ENCODE measurements at places on chromosomes 5 and 9.
A peak's percentile ranks its signal among the peaks of the same experiment; 100 is the strongest.

DNA sequence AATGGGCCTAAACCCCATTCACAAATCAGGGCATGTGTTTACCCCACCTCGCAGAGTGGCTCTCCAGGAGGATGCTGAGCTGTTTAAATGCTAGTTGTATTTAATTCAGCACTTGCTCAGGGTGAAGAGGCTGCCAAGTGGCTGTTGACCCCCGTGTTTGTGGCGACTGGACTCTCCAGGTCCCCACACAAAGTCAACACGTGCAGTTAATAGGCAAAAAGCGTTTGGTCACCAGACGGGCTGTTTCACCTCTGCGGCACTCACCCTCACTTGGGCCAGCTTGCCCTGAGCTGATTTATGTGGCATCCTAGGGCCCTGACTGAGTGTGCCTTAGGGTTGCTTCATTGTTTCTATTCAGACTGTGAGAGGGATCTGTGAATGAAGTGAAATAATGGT is 152.3 kb downstream of the GAS1 start:
- DNase-seq, result peak; percentile 40

GRCh38 chr5:9337928-9338595 is 207.8 kb downstream of the SEMA5A start:
- DNase-seq, result no peak

GRCh38 chr9:9764821-9765220 is 848.0 kb downstream of the PTPRD start:
- DNase-seq, result no peak

DNA sequence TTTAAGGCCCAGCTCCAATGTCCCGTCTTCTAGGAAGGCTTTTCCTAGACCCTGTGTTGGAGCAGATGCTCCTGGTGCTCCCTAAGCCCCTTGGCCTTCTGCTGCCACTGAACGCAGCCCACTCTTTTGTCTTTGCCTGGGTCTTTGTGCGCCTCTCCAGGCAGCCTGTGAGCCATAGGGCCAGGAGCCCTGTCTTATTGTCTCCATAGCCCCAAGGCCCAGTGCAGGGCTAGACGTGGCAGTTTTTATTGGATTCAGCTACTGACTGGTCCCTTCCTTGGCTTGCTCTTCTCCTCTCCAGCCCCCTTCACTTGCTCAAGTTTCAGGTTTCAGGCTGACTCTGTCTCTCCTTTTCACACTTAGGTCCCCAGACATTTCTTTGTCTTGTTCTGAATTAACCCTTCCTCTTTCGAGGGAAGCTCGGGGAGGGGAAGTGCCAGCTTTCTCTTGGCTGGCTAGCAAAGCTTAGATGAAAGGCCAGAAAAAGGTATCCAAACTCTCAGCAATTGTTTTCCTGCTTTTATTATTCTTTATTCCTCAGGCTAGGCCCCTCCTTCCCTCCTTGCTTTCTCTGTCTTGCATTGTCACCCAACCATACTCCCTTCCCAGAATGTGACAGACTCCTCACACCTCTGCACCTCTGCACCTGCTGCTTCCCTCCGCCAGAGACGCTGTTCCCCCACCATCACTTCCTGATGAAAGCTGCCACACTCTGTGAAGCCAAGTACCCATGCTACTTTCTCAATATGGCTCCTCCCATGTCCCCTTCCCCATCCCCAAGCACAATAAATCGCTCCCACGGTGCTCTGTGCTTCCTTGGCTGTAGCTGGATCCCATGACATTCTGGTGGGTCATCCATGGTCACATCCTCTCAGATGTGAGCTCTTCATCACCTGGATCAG is 101.6 kb upstream of the CPEB4 start:
- DNase-seq, result no peak

GRCh38 chr9:121598167-121598964 is 53.1 kb upstream of the DAB2IP start:
- peak; percentile 90 for DNase-seq

- no peak for DNase-seq
Measured at GRCh38 chr9:76743931-76744330, 20.3 kb upstream of the PCA3 start.

DNA sequence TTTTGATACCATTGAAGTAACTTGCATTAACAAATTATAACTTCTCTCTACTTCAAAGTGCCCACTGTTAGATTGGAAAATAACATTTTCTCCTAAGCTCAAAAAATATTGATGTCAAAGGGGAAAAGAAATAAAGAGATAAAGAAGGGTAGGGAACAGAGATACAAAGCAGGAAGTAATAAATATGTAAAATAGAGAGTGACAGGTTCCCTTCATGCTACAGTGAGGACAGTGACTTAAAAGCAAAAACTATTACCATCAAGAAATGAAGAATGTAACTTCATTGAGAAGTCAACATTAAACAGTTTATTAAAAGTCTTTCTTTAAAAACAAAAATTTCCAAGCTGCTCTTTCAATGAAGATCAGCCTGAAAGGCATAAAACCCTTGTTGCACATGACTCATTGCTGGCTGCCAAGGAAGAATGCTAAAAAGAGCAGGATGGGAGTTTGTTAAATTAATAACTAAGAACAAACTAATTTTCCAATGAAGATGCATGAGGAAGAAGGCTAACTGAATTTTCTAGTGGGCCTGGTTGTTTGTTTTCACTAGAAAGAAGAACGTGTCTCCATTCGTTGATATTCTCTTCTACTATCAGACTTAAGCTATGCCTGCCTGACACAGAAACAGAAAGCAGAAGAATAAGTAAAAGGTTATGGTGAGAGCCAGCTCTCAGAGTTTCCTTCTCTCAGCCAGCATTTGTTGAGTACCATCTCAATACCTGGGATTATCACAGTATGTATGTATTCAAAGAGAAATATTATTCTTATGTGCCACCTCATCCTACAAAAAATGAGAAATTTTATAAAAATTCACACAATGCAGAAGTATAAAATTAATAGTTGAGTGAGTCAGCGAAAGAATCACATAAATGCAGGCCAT is 197.8 kb upstream of the NREP start:
- DNase-seq, result no peak

- no peak for DNase-seq
Measured at GRCh38 chr5:16957304-16958196, 21.5 kb upstream of the MYO10 start.

DNA sequence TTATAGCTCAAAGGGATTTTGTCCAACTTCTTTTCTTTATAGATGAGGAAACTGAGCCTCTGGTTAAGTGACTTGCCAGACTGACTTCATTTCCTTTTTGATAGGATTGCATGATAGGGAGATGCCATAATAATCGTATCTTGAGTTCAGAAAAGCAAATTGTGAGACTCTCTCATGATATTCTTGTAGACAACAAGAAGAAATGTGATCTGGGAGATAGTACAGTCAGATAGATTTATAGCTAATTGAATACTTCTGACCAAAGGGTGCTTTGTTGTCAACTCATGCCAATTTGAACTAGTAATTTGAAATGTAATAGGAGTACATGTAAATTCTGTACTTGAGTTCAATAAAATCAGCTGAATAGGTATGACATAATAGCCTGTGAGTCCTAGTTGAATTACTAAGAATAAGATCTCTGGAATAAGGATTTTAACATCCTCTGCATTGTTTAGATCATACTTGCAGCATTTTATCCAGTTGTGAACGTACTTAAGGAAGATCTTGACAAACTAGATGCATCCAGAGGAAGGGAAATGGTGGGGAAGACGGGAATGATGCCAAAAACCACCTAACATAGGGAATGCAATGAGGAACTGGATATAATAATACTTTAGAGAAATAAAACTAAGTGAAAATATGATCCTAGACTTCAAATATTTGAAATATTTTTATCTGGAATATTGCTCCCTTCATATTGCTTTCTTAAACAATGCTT is 25.5 kb downstream of the CWC27 start:
- no peak for DNase-seq

- no peak for DNase-seq
Measured at GRCh38 chr5:61333954-61334867, 2.2 kb downstream of the ZSWIM6 start.

DNA sequence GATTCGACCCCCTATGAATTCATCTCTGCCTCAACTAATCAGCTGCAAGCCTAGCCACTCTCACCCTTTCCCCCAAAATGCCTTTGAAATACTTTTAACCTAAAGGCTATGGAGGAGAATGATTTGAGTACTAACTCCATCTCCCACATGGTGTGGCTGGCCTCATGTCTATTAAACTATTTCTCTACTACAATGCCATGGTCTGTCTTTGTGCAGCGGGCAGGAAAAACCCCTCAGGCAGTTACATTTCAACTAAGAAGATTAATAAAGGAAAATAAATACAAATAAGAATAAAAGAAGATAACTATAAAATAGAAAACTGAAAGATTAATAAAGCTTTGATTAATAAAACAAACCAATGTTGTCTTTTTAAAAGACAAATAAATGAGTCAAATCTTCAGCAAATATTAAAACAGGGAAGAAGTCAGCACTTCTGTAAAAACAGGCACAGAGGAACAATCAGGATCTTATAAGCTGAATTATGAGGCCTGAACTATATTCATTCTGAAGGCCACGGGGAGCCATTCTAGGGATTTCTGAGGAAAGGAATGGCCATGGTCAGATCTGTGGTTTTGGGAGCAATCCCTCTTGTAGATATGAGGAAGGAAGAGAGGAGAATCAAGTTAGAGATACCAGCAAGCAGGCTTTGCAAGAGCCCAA is 116.1 kb upstream of the SLC12A2 start:
- no peak for DNase-seq

DNA sequence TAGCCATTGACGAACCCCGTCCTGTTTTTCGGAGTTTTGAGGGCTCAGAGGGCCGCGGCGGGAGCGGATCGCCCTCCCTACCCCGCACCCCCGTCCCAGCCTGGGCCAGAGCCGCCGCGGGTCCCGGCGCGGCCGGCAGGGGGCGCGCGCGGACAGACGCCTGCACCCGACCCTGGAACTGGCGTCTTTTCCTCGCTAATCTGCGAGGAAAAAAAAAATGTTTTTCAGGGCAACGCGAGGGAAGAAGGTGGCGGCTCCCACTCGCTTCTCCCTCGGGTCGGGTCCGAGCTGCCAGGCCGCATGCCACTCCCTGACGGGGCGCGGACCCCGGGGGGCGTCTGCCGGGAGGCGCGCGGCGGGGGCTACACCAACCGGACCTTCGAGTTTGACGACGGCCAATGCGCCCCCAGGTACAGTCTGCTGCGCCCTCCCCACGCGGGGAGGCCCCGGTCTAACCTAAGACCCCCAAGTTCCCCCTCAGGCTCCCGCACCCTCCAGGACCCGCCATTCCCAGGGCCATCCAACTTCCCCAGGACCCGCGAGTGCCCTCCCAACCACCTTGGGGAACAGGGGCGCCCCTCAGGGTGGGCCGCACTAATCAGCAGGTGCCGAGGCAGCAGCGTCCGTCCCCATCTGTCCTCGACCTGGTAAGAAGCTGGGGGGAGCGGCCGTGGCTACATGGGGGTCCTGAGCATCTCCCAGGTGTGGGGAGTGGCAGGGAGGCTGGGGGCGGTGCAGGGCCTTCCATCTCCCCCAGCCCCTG is at the start of gene KCNT1:
TSS of gene KCNT1 (plus strand) at position 227 of the 763 bp plus-strand sequence. CDS start at position 301, 74 bp downstream.
- DNase-seq, result peak; percentile 89

- no peak for DNase-seq
Measured at GRCh38 chr5:139740992-139741672, 54.5 kb upstream of the PSD2 start.

- no peak for DNase-seq
Measured at GRCh38 chr9:129487658-129488483, 133.0 kb downstream of the C9orf50 start.

- DNase-seq, result no peak
Measured at GRCh38 chr9:2958219-2958618, 114.3 kb upstream of the PUM3 start.

DNA sequence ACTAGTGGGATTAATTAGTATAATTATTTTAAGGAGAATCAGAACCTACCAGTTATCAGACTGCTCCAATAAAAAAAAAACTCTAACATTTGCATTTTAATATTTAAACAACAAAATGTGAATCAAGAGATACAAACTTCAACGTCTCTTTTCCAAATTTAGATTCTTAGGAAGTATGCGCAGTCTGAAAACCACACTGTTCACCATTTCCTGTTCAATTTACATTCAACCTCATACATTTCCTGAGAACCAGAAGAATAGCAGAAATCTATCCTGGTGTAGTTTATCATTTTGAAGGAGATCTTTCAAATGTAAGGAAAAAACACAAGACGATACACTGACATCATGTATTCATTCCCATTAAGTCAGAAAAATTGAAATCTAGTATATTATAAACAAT is 869.2 kb downstream of the EFNA5 start:
- DNase-seq, result no peak

DNA sequence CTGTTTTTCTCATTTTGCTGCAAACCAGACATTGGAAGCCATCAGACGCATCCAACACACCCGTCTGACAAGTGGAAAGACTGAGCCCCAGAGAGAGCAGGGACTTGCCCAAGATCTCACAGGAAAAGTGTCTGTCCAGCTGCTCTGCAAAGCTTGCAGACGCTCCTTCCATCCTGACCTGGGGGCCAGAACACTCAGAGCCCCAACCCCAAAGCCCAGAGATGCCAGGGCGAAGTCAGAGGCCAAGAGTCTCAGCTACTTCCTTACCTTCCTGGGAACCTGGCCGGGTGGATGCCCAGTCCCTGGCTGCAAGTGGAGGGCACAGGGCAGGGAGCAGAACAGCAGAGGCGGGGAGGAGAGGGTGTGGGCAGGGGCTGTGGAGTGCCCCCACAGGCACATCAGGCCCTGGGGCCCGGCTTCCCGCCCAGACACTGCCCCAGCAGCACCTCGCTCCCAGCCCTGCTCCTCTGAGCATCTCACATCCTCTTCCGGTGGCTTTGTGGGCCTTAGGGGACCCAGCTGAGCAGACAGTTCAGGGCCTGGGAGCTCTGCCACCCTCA is 9.7 kb upstream of the RALGDS start:
- no peak for DNase-seq

DNA sequence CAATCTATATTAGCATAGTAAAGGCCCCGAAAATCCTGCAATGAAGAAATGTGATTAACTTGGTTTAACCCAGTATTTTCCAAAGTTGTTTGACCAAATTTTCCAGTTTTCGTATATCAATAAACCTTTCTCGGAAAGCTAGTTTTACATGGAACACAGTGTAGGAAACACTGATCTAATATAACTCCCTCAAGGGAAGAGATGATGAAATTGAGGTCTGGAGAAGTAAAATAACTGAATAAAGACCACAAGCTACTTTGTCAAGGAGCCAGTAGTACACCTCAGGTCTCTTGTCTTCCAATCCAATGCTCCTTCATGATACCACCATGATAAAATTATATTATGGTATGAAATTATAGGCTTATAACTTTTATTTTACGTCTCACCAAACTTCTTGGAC is 118.1 kb upstream of the TARS1 start:
- no peak for DNase-seq

Measured in nephron progenitor cell (in vitro differentiated cells).